ENCODE measurements at places on chromosomes 16 and 17.

- DNase-seq = no peak
These were observed 15.3 kb downstream of the KSR1 start for GRCh38 chr17:27471321-27472269.

DNA sequence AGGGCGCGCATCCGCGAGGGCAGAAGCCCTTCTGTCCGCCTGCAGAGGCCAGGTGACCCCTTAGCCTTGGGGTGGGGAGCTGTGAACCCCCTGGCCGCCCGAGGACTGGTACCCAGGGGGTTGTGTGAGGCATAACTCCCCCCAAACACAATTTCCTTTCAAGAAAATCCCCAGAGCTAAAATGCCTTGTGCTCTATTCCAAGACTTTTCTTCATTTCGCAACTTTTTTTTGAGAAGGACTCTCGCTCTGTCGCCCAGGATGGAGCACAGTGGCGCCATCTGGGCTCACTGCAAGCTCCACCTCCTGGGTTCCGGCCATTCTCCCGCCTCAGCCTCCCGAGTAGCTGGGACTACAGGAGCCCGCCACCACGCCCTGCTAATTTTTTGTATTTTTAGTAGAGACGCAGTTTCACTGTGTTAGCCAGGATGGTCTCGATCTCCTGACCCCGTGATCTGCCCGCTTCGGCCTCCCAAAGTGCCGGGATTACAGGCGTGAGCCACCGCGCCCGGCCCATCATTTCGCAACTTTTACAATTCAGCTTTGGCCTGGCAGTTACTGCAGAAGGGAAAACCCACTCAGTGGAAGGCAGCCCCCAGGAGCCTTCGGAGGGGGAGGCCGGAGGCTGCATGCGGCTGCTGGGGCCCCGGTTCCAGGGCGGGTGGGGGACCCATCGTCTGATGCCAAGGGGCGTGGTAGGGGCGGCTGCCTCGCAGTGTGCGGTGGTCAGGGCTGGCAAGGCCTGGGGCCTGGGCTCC, 963 bp upstream of the APRT start:
- DNase-seq = no peak

DNA sequence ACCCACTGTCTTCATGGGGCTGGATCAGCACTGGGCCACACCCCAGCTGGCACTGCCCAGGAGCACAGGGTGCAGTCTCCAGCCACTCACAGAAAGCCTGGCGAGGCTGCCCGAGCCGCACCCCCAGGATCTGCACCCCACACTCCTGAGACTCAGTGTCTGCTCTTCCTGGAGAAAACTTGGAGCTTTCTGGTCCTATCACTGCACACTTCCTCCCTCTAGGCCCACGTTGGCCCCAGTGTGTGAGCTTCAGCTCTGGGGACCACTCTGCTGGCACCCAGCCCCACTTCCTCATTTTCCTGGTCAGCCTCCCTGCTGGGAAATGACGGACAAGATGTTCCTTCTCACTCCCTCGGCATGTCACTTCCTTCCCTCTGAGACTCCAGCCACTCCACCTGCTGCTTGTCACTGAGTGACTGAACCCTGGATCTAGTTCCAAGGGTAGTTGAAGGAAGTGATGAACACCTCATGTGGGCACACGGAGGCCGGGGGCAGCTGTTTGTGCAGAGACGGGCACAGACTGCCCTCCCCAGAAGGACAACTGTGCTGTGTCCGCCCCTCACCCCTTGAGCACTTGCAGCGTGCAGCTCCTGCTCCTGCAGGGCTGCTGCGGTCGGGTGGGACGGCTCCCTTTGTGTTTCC, 29.0 kb downstream of the ZC3H18 start:
- no peak for DNase-seq

GRCh38 chr16:84720177-84720579, 20.4 kb downstream of the USP10 start:
- no peak for DNase-seq

- no peak for DNase-seq
These were observed at the start of gene SPN for GRCh38 chr16:29663016-29663806. Gene SPN (plus strand): TSS chr16:29663247. CDS start chr16:29663729, 482 bp downstream.

DNA sequence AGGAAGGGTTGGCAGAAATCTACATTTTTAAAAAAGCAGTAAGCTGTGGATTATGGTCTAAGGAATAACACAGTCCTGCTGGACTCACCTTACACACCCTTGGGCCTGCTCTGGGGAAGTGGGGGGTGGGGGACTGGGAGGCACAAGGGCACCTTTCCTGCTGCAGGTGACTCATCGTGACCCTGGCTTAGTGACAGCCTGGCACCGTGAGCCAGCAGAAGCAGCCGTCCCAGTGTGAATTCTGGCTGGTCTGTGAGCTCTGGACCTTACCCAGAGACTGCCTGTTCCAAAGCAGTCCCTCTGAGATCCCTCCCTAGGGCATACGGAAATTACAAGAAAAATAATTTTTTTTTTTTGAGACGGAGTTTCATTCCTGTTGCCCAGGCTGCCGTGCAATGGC, 4.2 kb upstream of the CRK start:
- DNase-seq = peak; percentile 50

DNA sequence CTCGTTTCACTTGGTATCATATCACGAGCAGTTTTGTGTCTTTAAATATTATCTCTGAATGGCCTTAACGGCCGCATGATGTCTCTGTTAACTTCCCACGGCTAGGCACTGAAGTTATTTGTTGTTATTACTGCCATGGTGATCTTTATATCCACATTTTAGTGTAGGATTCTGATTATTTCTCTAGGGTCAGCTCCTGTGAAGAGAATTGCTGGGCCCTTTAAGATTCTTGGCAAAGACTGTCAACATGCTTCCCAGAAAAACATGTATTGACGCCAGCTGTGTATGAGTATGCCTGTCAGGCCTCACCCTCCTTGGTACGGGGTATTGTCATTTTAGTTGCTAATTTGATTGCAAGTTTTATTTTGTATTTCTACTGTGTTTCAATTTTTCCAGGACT, 263.5 kb downstream of the SNX29 start:
- DNase-seq = no peak

DNA sequence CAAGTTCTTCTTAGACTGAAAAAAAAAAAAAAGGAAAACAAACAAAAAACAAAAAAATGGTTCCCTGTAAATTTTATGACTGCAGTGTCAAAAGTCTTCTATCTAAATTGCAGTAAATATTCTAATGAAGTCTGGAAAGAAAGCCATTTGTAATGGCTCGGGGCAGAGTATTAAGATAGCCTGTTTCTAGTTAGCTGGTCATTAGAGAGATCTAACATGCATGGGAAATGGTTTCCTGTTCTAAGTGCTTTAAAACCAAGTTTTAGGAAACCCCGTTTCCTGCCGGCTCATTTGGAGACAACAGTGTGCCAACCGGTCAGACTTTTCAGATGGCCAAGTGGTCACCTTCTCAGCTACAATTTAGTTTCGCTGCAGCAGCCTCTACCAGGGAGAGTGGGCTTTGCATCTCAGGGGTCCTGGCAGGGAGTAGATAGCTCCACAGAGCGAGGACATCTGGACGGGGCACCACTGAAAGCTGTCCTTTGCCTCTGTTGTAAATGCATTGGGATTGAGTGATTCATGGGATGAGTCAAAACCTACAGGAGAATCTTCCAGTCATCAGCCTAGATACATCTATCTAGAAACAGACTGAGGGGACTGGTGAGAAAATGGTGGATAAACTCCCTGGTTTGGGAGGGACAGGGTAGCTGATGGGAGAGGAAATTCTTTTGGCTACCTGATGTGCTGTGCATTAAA, 473.2 kb upstream of the SALL1 start:
- DNase-seq = no peak

GRCh38 chr17:64940055-64940454, 20.8 kb upstream of the LRRC37A3 start:
- no peak for DNase-seq

DNA sequence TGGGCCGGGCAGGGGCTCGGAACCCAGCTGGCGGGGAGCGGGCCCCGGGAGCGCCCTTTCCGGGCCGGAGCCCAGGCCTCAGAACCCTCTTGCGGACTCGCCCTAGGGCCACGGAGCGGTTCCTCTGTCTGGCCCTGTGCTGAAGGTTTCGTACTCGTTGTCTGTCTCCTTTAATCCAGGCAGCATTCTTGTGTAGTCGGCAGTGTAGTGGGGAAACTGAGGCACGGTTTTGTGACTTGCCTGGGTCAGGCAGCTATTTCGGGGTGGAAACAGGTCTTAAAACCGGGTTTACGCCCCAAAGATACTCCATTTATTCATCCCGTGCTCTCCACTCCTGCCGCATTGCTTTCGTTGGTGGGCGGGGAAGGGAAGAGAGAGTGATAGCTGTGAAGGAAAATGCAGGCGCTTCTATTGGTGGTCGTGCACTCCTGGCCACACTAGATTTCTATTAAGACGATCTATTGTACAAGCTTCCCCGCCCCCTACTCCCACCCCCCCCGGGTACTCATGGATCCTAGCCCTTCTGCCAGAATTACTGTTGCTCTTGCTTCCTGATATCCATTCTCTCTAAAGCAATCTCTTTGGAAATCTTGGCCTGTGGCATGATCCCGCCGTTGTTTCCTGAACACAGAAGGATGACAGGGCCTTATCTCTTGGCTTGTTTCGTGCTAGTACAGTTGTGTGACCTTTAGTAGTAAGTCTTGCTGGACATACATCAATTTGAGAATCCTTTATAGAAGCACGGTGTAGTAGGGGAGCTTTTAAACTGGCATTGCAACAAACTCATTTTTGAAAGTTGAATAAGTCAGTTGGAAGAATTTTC, 751 bp downstream of the DCAF7 start:
- no peak for DNase-seq

DNA sequence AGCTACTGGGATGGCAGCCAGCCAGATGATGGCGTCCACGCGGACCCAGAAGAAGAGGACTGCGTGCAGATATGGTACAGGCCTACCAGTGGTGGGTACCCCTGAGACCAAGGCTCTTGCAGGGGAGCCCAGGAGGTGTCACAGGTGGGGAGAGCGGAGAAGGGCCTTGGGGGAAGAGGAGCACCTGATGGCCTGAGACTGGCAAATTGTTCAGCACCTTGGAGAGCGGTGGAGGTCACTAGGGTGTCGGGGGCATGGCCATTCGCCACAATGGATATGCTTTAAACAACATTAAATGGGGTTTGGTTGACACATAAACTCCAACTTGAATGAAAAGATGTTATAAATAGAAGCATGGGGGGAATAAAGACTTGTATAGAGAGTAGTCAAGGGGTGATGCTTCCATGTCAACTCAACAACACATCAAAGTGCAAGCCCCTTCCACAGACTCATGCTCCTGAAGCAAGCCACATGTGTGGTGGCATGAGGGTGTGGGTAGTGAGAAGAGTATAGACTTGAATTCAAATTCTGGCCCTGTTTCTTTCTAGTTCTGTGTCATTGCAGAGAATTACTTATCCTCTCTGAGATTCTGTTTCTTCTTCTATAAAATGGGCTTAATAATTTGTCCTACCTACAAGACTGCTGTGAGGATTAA, 22.2 kb downstream of the CLEC19A start:
- no peak for DNase-seq

DNA sequence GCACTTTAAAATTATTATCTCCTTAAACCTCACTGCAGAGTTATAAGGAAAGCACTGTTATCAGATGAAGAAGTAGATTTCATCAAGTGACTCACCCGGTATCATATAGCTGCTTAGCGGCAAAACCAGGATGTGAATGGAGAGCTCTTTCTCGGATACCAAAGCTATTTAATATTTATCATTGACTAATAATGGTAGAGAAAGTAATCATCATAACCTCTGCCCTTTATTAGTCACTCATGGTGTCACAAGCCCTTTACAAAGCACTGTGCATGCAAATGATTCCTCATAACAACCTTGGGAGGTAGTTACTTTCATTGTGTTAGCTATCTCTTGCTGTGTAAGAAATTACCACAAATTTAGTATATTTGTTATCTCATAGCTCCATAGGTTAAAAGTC, 592.9 kb downstream of the MAF start:
- DNase-seq = no peak

DNA sequence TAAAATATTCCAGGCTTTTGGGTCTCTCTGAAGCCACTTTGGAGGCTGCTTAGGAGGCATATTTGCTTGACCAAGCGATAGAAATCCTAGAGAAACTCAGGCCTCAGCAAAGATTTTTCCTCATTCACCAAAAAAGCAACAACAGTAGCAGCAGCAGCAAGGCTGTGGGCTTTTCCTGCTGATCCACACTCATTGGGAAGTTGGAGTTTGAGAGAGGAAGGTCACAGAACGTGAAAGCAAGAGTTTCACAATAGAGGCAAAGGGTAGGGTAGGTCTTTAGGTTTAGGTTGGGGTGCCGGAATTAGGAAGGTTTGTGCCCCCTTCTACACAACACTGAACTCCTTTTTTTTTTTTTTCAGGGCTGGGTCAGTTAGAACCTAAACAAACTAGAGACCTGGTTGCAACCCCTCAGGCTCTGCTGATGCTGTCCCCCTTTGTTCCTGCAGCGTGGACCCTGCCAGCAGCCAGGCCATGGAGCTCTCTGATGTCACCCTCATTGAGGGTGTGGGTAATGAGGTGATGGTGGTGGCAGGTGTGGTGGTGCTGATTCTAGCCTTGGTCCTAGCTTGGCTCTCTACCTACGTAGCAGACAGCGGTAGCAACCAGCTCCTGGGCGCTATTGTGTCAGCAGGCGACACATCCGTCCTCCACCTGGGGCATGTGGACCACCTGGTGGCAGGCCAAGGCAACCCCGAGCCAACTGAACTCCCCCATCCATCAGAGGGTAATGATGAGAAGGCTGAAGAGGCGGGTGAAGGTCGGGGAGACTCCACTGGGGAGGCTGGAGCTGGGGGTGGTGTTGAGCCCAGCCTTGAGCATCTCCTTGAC, 2.0 kb downstream of the TMUB2 start:
- no peak for DNase-seq

DNA sequence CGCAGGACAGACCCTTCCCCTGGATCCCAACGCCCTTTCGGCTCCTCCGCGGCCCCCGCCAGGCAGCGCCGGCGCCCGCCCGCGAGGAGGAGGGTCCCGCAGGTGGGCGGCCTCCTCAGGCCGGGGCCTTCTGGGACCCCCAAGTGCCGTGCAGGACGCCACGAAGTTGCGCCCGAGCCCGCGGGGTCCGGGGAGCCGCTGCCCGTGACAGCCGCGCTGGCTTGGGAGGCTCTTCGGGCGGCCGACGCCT, 504 bp downstream of the ERN1 start:
- no peak for DNase-seq

DNA sequence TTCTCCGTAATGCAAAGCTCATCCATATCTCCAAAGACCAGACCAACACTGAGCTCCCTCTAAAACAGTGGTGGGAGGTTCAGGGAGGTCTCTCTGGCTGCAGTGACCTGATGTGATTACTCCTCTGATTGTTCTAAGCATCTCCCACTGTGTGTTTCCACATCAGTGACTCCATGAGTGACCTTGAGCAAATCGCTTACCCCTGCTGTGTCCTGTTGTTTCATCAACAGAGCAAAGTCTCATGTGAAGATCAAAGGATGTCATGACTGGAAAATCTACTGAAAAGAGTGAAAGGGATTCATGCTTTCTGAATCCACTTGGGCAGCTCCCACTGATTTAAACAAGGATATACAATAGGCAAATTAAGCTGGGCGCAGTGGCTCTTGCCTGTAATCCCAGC, 352.9 kb downstream of the TMEM114 start:
- no peak for DNase-seq

- peak; percentile 93 for DNase-seq
These were observed 16.0 kb upstream of the OR1F1 start for GRCh38 chr16:3171855-3172593.

- no peak for DNase-seq
These were observed 203.0 kb upstream of the TNRC6C start for GRCh38 chr17:77755410-77755963.
